COR-L47 (cell line): ENCODE measurements at places on chromosomes 4 and X.

DNA sequence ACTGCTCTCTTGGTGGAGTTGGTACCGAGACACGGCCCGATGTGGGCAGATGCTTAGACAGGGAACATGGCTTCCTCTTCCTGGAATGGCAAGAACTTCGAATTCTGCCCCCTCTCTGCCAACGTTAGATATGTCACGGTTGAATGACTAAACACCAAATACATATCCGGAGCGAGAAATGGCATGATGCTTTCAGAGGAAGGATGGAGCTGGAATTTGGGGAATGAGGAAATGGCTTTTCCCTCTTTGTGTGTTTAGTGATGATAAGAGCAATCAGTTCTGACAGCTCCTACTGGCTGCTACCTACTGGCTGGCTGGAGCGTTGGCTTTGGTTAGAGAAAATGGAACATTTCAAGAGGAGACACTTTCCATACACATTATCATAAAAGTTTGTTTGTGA is 140.0 kb downstream of the DHRSX start:
- no peak for DNase-seq

DNA sequence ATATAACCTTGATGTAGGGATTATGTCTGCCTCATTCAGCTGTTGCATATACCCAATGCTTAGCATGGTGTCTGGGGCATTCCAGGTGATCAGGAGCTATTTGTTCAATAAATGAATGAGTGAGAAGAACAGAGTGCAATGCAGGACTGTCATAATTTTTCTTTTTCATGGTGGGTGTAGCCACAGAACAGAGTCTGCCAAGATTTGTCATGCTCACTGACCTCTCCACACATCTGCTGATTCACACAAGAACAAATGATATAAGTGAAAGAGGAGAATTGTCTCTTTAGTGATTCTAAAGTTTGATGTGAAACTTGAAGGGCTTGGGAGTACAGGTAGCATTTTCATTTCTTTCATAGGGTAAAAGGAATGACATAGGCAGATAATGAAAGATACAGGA is 64.4 kb upstream of the TEX13D start:
- no peak for DNase-seq

DNA sequence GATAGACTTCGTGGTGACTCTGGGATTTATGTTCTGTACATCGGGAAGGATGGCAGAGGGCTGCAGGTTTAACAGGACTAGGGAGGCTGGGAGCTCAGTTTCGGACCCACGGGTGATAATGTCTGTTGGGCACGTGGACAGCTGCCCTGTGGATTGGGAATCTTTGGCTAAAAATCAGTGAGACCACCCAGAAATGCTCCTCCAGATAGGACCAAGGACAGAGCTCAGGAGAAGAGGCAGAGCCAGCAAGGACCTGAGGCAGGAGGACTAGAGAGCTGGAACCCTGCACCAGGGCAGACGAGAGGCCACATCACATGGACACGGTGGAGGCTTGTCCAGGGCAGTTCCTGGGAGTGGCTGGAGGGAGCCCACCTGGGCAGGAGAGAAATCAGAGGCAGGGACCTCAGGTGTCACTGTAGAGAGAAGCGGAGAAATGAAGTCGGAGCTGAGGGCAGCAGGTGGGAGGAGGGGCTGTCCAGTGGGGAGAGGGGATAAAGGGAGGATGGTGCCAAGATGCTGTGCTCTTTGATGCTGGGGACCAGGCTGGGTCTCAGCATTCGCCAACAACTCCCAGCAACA is 79.2 kb downstream of the CPZ start:
- DNase-seq, result no peak

GRCh38 chr4:138639018-138639741 is 376.4 kb upstream of the NOCT start:
- DNase-seq, result no peak

DNA sequence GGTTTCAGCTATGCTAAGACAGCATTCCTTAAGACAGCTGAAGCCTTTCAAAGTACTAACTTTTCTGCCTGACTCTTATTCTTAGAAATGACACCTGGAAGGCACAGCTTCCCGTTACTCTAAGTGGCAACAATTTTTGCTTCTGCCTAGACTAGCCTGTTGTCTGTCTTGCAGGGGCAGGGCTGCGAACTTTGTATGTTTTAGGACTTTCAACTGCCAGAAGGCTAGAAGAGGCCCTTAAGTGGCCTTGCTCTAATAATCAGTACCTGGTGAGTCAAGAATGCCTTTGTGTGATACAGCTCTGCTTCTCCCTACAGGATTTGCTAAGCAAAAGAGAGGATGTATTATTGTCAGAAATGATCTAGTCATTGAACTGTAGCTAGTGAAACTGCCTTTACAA is 30.0 kb upstream of the TFDP3 start:
- no peak for DNase-seq

GRCh38 chrX:150358651-150359050 is 4.5 kb upstream of the MAMLD1 start:
- DNase-seq, result no peak

DNA sequence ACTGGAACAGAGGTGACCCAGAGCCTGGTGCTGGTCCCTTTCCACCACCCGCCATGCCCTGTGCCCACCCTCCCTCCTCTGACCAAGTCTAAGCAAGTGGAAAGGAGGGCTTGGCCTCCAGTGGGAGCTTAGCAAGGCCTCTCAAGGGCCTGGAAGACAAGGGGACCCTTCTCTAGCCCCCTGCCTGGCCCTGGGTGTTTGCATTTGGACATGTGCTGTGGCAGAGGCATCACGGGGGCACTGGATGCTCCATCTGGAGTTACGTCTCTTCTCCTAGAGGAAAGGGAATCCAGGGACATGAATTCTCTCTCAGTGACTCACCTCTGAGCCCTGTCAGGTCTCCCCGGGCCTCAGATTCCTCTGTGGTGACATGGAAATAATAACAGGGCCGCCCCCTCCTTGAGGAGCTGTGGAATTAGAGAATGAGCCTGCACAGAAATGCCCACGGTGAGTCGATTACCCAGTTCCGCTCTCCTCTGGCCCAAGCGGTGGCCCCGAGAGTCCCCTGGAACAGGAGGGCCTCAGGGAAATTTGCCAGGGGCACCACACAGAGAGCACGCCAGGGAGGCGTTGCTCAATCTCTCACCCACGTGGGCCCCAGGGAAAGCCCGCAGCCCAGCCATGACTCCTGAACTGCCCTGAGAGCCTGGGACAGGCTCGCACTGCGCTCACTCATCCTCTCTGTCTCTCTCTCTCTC is 189.6 kb downstream of the BCOR start:
- no peak for DNase-seq

- DNase-seq, result no peak
These were observed 56.0 kb upstream of the TECRL start for GRCh38 chr4:64465263-64465662.

DNA sequence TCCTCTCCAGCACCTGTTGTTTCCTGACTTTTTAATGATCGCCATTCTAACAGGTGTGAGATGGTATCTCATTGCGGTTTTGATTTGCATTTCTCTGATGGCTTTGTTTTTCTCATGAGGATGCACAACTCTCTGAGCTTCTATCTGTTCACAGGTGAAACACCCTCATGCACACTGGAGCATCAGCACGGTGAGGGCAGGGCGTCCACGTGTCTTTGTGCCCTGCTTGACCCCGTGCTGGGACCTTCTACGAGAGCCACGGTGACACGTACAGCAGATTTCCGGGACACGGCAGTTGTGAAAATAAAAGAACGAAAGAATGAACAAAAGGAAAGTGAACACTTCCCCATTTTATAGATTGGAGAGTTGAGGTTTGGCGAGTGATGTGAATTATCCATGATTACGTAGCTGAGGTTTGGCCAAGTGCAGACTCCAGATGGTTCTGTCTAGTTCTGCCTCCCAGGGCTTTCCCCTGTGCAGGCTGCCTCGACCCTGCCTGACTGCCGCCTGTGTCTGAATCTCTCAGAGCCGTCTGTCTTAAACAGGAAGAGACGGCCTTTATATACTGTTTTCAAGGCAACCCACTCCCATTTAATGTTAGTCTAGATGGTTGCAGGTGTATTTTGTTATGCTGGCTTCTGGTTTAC is 67.8 kb upstream of the SORBS2 start:
- DNase-seq, result no peak

DNA sequence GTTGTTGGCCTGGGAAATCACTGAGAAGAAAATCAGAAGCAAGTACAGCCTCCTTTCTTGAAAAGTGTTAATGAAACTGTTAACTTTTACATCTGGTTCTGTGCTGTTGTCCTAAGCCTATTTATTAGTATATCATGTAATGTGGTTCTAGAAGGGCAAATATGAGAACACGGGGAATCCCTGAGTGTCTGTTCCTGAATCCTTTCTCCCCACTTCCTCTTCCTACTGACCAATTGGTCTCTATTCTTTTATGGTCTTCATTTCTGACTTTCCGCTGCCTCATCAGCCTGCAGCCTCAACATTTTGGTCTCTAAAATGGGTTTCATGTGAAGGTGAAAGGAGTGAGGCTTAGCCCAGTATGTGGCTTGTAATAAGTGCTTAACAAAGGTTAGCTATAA is 159.9 kb upstream of the MAMLD1 start:
- no peak for DNase-seq

DNA sequence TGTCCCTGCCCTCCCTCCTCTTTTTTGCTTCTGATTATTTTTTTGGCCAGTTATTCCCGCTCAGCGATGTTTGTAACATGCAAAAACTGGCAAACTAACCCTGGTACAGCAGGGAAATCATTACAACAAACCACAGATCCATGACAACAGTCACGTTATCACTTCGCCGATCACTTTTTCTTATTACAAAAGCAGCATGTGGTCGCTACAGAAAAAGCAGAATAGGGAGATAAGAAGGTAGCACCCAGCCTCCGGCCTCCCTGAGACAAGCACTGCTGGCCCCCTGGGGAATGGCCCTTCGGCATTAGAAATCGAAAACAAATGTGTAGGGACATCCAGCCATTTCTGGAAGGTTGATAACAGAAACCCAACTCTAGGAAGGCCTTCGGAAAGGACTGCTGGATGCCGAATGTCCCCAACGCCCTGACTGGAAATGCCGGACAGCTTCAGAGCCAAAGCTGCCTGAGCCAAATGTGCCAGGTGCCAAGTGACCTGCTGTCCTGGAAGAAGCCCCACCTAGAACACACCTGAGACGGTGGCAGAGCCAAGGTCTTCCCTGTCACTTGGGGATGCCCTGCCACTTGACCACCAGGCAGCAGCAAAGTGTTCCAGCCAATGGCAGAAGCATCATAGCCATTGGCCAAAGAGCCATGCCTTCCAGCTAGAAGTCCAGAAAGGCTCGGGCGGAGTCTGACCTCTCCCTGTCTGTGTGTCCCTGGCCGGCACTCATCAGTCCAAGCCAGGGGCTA is 2.9 kb downstream of the IDH3G start:
- DNase-seq, result no peak

DNA sequence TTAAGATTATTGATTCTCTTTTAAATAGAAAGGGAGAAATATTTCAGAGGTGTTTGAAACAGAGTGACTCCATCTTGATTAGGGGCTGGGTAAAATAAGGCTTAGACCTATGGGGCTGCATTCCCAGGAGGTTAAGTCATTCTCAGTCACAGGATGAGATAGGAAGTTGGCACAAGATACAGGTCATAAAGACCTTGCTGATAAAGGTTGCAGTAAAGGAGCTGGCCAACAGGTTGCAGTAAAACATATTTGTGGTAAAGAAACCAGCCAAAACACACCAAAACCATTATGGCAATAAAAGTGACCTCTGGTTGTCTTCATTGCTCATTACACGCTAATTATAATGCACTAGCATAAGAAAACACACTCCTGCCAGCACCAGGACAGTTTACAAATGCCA is 165.0 kb downstream of the SPIN4 start:
- DNase-seq, result no peak

- no peak for DNase-seq
These were observed 39.3 kb upstream of the LPAR4 start for GRCh38 chrX:78708262-78708661.

DNA sequence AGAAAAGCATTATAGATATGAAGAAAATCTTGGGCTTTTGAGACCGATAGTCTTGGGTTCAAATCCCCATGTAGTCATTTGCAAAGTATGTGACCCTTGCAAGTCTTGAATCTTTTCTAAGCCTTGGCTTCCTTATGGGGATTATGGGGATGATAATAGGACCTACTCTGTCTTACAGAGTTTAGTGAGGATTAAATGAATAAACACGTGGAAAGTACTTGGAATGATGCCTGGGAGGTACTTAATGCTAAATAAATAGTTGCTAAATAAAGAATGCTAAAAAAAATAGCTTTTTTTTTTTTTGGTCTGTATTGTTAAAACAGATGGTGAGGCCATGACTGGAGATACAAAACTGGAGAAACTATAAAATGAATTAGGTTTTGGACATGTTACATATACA is 292.7 kb downstream of the GPAT3 start:
- no peak for DNase-seq

GRCh38 chrX:12701628-12702027 is 89.6 kb upstream of the PRPS2 start:
- peak; percentile 88 for DNase-seq

DNA sequence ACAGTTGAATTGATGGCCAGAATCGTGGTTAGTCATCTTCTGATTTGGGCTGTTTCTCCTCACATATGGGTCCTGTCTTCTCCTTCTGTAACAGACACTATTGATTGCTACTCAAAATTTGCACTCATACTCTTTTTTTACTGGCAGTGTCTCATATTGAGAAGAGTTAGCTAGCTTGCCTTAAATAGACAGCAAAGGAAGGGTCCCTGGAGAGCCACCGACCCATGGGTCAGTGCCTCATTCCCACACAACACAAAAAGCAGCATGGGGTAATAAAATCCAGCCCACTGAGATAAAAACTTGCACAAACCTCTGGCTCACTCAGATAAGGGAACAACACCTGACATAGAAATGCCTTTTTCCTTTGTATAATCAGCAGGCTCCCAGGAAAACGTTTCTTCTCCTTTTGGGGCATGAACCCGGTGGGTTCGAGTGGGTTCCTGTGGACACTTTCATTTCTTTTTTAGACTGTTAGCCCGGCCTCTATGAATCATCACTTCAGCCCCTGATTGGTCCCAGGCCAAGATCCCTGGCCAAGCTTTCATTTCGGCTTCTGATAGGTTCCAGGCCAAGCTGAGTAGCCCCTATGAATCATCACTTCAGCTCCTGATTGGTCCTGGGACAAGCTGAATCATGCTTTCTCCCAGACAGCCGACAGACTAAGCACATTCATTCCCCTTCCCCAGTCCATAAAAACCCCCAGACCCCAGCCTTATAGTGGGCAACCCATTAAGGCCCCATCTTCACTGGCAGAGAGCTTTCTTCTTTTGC is 408.1 kb downstream of the DCAF12L2 start:
- DNase-seq, result no peak

DNA sequence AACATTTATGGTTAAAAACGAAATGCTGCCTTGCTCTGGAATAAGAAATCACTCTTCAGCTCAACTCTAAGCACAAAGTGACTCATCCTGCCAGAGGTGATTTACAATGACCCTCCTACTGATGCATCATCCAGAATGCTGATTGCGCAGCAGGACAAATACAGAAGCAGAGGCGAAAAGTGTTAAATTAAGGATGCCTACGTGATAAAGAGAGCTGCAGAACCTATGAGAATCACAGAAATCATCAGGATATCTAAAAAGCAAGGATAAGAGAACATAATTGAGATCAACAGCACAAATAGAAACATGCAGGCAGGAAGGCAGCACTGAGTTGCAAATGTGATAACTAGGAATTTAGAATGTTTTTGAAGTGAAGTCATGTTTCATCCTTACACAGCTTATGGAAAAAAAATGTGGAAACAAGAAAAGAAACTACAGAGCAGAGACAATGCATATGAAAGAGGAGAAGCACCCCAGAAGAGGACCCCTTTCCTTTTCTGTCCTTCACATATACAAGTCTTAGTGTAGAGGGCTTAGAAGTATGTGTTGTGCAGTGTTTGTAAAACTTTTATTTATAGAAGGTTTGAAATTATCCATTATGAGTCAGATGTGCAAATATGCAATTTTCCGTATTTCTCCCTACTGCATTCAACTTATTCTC is 188.4 kb downstream of the SLC7A11 start:
- DNase-seq, result no peak

- no peak for DNase-seq
These were observed 9.0 kb upstream of the IGFBP7 start for GRCh38 chr4:57119054-57119651.
